ENCODE measurements at places on chromosomes 5 and 9.

DNA sequence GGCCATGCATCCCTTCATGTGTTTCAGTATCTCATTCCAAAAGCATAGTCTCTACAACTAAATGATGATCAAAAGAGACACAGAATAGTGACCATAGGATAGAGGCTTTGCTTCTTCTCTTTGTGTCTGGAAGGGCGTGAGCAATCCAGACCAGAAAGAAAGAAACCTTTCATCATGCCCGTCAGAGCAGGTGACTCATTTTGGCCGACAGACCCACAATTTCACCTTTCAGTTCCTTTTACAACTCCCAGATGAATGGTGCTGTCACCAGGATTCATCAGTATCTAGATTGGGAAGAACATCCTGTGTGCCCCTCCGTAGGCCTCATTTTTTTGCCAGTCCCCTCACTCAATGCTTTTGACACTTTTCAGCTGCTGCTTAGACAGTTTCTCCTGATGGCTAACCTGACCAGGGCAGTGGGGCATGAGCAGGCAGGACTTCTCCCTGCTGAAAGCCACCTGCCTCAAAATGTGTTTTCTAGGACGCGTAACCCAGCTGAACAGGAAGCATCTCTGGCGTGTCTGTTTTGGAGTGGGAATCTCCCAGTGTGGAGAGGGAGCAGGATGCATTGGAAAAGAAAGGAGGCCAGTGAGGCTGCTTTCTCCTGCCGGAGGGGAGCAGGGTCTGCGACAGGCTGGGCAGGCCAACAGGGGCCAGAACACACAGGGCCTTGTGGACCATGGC is 21.2 kb downstream of the ABLIM3 start:
- no peak for DNase-seq

DNA sequence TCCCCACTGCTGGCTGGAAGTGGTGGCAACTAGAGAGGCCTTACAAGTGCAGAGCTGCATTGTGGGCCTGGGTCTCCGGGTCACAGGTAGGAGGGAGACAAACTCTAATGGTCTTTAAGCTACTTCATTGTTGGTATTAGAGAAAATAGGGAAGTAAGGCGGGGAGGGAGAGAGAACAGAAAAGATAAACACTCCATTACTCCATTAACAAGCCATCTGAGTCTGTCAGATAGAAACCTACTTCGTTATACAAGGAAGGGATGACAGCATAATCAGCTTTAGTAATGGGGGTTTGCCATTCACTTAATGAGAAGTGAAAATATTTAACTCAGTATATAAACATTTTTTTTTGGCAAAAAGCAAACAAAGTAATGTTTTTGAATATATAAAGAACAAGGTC is 107.4 kb downstream of the TLE1 start:
- no peak for DNase-seq

- DNase-seq: no peak
Measured at GRCh38 chr5:157956271-157956885, 97.4 kb upstream of the CLINT1 start.

- no peak for DNase-seq
Measured at GRCh38 chr5:10622810-10623209, 58.9 kb downstream of the ANKRD33B start.

DNA sequence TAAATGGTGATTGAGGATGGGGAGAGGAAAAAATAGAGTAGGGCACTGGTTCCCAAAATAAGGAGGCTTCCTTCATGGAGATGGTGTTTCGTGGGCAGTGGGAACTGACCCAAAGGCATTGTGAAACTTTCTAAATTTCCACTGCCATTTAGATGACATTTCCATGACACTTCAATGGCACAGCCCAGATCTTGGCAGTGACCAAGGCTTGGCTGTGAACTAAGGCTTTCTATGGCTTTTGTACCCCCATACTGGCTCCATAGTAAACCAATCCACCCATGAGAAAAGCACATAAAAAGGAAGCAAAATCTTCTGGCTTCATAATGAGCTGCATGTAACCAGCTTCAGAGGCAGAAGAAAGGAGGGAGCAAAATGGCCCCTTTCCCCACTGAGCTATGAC is 321.0 kb upstream of the TLE4 start:
- no peak for DNase-seq

DNA sequence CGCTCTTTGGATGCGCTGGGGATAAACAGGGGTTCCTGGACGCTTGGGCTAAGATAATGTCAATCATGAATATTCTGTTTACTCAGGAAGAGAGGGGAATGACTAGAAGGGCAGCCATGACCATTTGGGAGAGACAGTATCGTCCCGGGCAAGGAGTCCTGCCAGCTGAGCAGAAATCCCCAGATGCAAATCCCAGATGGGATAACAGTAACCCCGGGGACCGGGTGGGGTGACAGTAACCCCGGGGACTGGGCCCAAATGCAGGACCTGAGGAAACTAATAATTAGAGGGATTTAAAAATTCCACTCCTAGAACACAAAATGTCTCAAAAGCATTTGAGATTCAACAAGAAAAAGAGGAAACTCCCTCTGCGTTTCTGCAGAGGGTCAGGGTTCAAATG is 189.0 kb upstream of the PPP1R26 start:
- DNase-seq: no peak

DNA sequence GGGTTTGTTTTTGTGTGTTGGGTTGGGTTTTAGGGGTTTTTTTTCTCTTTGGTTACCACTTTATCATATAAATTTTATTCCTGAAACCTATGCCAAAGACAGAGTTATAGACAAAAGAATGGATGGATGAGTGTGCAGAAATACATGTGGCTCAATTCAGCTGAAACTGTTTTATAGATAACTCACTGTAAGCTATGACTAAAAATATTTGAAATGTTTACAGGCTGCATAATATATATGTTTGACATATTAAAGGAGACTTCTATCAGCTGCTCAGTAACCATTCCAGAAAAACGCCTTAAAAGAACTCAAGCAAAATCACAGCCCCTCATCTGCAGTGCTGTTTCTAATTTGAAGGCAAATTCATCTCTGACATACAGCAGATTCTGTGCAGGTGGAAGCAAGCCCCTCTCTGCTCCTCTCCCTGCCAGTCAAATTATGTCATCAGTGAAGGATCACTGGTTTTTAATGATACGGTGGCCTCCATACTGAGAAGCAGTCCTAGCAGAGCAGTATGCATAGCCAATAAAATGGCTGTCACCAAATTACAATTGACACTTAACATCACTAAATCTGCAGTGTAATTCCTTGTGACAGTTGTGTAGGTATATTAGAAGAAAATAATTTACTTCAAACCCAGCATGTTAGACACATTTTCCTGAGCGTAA is 301.6 kb downstream of the NR2F1-AS1 start:
- no peak for DNase-seq

DNA sequence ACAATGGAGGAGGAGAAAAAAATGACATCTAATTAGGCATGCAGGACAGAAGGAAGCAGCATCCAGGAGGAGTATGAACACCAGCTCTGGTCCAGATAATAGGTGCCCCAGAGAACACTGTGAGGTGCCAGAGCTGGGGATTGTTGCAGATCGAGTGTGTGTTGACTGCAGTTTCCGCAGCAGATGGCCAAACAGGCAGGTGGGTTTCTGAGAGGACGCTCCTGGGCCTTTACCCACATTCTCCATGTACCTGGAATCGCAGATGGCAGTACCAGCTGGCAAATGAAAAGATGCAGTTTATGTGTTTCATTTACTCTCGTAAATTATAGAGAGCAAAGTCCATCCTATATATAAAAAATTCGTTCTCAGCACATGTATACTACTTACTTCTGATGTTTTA is 182.2 kb upstream of the ISL1 start:
- DNase-seq: no peak

DNA sequence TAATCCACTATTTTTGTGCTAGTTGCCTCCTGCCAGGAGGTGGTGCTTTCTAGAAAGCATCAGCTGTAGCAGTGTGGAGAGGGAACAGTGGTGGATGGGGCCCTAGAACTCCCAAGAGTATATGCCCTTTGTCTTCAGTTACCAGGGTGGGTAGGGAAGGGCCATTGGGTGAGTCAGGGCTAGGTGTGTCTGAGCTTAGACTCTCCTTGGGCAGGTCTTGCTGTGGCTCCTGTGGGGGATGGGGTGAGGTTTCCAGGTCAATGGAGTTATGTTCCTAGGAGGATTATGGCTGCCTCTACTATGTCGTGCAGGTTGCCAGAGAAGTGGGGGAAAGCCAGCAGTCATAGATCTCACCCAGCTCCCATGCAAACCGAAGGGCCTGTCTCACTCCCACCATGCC is 11.3 kb upstream of the ADAMTS12 start:
- no peak for DNase-seq

- no peak for DNase-seq
Measured at GRCh38 chr5:54895816-54896341, 89.5 kb downstream of the ESM1 start.

DNA sequence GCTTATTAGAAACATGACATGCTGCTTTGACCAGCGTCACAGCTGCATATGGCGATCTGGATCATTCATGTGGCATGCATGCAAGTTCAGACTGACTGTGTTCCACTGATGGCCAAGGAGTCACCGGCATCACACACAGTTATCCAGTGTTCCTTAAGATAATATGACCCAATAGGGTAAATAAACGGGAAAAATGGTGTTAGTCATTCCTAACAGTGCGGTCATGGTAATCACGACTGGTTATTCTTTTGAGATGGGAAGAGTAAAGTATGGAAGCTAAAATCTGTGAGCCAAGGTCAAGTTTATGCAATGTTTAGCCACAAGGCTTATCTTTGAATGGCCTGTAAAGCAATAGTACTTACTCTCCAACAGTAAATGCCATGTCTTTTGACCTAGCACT is 29.3 kb upstream of the LVRN start:
- no peak for DNase-seq

Data from left renal pelvis (tissue), 4 donors.